Ascending aorta (tissue), 2 donors: ENCODE measurements at places on chromosomes 2 and 18.

DNA sequence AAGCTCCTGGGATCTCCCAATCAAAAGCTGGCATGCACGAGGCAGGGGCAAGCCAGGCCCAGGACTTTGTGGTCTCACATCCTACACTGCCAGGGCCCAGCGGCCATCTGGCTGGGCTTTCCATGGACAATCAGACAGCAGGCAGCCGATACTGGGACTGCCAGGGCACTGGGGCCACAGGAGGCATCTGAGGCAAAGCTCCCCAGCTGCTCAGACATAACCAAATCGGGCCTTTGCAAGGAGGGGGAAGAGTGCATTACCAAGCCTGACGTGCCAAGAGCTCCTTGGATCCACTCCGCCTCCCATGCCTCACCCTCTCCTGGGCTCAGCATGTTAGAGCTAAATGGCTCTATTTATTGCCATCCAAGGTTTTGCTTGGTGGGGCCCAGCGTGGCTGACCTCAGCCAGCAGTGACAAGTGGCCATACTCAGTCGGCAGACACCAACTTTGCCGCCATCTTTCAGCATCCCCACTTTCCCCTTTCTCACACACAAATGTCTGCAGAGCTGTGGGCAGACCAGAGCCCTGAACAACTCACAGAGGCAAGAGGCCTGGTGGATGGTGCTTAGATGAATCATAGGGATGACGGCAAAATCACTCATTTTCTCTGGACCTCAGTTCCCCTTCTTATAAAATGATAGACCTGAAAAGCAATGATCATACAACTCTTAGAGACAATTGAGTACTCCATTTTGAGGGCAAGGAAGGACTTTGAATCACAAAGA lies 200.8 kb downstream of the TTC32 start:
- no peak for DNase-seq
- no peak overlapping the region for H3K27ac ChIP-seq
- no peaks in the 10 kb centered on the region for H3K4me1 ChIP-seq
- no peaks in the 10 kb centered on the region for H3K36me3 ChIP-seq
- H3K27me3 ChIP-seq: no peaks in the 10 kb centered on the region

- H3K27ac ChIP-seq: no peak overlapping the region
- H3K4me1 ChIP-seq: no peaks in the 10 kb centered on the region
- H3K27me3 ChIP-seq: no peaks in the 10 kb centered on the region
Observed at GRCh38 chr2:157596992-157597681, 31.5 kb downstream of the ACVR1C start.

GRCh38 chr2:72112401-72112800 lies 35.3 kb downstream of the CYP26B1 start:
- H3K4me1 ChIP-seq: no peaks in the 10 kb centered on the region
- no peak overlapping the region for H3K27ac ChIP-seq
- H3K4me3 ChIP-seq: no peak overlapping the region
- no peaks in the 10 kb centered on the region for H3K36me3 ChIP-seq

GRCh38 chr2:160041091-160041490 lies 21.3 kb downstream of the PLA2R1 start:
- H3K27me3 ChIP-seq: no peaks in the 10 kb centered on the region
- H3K27ac ChIP-seq: no peak overlapping the region
- no peak overlapping the region for H3K4me3 ChIP-seq
- no peak for DNase-seq
- peaks cover 11% of the 10 kb centered on the region for H3K4me1 ChIP-seq

DNA sequence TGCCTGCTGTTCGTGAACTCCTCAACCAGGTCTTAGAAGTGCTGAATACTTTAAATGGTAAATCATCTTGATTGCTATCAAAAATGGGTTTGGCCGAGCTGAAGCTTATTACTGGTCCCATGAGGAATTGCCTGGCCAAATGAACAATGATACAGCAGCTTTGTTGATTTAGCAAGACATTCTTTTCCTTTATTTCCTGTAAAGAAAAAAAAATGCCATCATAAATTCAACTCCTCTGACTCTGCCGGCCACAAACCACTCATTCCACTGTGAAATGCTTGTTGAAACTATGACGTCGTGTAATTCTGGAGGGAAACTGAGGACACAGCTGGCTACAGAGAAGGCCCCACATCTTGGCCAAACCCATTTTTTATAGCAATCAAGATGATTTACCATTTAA lies 74.2 kb upstream of the ID2 start:
- no peaks in the 10 kb centered on the region for H3K36me3 ChIP-seq
- DNase-seq: no peak
- H3K27me3 ChIP-seq: no peaks in the 10 kb centered on the region
- no peak overlapping the region for H3K4me3 ChIP-seq

DNA sequence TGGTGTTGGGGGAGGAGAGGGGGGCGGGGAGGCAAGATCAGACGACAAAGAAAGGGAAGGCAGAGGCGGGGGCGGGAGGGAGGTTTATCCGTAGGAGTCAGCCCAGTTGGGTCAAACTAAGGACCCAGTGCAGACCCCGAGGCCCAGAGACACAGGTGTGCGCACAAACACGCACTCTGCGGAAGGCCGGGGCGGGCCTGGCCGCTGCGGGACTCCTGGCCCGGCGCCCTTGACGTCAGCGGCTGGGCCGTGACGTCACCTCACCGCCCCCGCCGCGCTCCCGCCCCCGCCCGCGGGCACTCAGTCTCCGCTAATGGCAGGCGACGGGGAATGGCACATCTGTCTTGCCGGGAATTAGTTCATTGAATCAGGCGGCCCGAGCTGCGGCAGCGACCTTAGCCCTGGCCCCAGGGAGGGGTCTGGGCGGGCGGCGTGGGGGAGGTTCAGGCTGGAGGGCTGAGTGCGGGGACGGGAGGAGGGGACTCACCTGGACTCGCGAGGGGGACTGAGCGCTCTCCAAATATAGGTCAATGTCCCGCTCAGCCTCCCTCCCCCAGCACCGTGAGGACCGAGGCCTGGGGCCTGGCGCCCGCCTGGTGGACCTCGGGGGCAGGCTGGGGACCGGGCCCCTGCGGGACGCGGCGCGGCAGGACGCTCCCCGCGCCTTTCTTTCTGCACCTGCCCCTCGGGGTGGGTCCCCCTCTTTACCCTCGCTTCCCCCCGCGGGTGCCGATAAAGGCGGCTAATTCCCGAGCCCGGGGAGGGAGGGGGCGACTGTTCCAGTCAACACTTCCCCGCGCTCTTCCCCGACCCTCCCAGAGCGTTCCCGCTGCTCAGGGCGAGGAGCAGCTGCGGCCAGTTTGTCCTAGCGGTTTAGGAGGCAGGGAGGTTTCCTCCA lies 15.5 kb upstream of the ECEL1 start:
- H3K27me3 ChIP-seq: no peaks in the 10 kb centered on the region
- H3K36me3 ChIP-seq: no peaks in the 10 kb centered on the region
- H3K4me1 ChIP-seq: peaks cover 4% of the 10 kb centered on the region
- DNase-seq: no peak
- peak overlapping the region; percentile 67 for H3K4me3 ChIP-seq

DNA sequence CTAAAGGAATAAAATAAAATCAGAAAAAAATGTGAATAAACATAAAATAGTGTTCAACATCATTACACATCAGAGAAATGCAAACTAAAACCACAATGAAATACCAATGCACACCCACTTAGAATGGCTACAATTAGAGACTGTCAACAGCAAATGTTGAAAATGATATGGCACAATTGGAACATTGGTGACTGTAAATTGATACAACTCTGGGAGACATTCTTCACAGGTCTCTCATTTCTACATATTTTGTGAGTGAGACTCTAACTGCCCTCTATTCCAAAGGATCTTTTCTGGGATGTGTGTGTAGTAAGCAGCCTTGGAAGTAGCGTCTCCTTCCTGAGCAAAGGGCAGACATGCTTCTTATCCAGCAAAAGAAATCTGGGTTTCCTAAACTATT lies 323.0 kb downstream of the FBXO15 start:
- no peaks in the 10 kb centered on the region for H3K27me3 ChIP-seq
- DNase-seq: no peak
- H3K4me1 ChIP-seq: no peaks in the 10 kb centered on the region
- H3K27ac ChIP-seq: no peak overlapping the region
